Activated naive CD8-positive, alpha-beta T cell treated with anti-CD3 and anti-CD28 coated beads for 36 hours (primary cell): ENCODE measurements at places on chromosomes 3 and 15.

- no peak for DNase-seq
Measured at GRCh38 chr3:46913644-46914043, 36.1 kb downstream of the PTH1R start.

- no peak for DNase-seq
Measured at GRCh38 chr3:29057326-29057725, 223.5 kb upstream of the RBMS3 start.

DNA sequence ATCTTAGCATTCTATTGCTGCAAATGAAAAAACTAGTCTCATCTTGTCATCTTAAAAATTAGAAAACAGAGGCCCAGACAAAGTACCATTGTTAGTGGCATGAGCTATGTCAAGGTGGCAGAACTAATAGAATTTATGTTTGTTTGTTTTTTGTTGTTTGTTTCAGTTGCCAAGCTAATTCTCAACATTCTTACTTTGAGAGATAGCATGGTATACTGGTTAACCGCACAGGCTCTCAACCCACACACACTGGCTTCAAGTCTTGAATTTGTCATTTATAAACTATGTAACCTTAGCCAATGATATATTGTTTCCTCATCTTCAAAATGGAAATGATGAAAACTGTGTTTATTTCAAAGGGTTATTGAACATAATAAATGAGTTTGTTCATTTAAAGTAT lies 367.6 kb upstream of the PLSCR5 start:
- DNase-seq = no peak

- no peak for DNase-seq
Measured at GRCh38 chr15:68630211-68630555, 51.4 kb downstream of the CORO2B start.

DNA sequence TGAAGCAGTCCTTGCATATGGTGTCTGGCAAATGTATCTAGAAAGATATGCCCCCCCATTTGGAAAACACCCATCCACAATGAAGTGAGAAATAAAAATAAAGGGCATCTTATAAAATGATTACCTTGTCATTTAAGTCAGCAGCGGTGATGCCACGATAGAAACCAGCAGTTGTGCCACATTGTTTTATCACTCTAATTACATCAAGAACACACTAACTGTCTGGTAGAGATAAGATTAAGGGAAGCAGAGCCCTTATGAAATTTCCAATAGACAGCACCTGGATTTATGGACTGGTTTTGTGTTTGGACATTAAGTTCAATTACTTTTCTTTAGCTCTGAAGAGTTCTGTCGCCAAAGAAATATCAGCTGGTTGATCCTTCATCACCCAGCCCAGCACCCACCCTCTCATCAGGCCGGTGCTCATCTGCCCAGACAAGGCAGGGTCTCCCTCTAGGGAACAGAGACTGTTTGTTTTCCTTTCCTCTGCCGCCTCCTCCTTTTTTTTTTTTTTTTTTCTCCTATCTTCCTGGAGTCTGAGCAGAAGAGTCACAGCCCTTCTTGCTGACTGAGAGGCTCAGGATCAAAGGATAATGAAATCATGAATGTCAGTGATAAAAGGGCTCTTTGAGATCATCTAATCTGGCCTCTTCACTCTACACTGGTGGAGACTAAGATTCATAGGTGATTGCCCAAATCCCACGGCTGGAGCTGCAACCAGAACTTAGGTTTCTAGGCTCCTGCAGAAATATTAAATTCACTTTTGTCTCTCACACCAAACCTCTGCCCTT lies 464.1 kb downstream of the NTRK3 start:
- no peak for DNase-seq

- DNase-seq = no peak
Measured at GRCh38 chr3:31918179-31919150, 62.6 kb downstream of the OSBPL10 start.

DNA sequence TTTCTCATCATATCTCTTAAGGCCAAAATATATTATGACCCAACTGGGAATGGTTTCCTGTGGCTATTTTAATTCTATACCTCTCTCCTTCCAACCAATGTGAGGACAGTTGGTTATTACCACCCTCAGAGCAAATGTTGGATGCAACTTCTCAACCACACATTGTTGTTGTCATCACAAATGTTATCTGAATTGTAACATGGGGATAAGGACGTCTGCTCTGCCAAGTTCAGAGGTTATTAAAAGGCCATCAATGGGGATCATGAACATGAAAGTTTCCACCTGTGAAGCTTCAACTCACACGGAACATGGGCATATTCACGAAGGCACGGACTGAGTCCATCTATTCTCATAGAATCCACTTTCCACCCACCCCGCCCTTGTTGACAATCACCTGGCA lies 46.8 kb downstream of the MB21D2 start:
- DNase-seq = no peak

GRCh38 chr15:25713736-25714537 lies 149.2 kb downstream of the ATP10A start:
- DNase-seq = no peak

- DNase-seq = no peak
Measured at GRCh38 chr3:86993704-86994103, 2.8 kb upstream of the VGLL3 start.

DNA sequence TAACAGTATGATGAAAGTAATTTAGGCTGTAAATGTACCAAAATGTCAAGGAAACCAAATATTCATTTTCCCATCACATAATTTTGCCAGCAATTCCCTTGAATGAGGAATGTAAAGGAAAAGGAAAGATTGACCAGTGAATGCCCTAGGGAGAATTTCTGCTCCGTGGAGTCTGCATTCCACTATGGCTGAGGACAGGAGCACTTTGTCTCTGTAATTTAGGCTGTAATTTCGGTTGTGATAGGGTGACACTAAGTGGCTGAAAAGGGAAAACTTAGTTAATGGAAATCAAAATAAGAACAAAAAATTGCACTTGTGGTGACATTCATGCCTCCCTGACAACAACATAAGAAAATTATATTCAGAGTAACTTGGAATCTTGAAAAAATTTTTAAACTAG lies 8.3 kb upstream of the TMEM207 start:
- DNase-seq = no peak

GRCh38 chr3:148975248-148975647 lies 16.1 kb upstream of the GYG1 start:
- DNase-seq = no peak

DNA sequence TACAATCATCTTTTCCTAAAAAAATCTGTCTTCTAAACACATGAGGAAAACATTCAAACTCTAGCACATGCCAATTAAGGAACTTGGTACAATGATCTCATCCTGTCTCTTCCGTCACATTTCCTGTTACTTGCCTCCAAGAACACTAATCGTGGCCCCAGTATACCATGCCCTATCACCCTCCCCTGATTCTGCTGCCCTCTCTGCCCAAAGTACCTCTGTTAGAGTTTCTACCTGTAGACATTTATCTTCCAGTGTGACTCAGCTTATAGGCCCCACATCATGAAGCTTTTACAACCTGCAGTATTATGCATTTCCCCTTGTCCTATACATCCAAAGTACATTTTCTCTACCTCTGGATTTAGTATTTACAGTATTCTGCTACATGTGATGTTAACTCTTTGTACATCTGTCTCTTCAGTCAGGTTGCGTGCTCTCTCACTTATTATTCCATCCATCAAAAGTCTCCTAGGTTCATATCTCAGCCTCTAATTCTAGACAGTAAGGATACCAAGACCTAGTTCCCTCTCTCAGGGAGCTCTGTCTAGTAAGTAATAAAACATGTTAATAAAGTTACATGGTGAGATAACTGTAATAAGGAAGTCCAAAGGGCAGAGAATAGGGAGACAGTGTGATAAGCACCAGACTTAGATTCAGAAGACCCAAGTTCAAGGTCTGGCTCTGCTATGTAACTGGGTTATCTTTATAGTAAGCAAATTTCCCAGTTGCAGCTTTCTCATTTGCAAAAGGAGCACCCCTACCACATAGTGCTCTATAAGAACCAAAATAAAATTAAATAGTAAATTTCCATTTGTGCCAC lies 8.9 kb upstream of the SEMA6D start:
- DNase-seq = no peak
